ENCODE measurements at places on chromosomes 16 and 17.

DNA sequence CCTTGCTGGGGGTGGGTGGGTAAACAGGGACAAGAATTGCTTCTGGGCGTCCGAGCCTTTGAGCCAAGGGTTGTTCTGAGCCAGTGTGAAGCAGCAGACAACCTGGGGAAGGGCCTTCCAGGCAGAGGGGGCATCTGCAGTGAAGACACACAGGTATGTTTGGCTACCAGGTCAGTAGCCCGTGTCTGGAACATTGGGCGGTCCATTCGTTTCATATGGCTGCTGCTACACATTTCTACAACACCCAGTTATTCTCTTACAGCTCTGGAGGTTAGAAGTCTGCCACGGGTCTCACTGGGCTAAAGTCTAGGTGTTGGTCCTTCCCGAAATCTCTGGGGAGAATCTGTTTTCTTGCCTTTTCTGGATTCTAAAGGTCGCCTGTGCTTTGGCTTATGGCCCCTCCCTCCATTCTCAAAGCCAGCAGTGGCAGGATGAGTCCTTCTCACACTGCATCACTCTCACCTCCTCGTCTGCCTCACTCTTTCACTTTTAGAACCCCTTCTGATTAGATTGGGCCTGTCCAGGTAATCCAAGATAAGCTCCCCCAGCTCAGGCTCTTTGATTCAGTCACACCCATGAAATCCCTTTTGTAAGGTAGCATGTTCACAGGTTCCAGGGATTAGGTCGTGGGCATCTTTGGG lies 136.1 kb downstream of the CLEC16A start:
- no peak for DNase-seq

- no peak for DNase-seq
Observed at GRCh38 chr16:55943267-55943666, 68.1 kb upstream of the CES5A start.

DNA sequence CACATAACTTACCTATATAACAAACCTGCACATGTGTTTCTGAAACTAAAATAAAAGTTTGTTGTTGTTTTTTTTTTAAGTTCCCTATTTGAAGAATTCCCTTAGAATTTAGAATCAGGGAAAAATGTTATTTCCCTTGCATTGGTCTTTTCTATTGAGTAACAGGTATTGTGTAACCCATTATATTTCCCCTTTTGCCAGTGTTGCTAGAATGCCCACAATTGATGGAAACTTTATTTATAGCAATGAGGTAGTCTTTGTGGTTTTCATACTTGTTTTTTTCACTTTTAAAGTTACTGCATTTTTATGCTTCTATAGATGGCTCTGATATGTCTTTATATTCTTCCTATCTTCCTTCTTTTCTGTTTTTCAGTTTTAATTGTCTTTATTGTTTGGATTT lies 3.9 kb downstream of the NLRP1 start:
- peak; percentile 95 for DNase-seq

GRCh38 chr17:17325228-17325627 lies 22.1 kb downstream of the NT5M start:
- DNase-seq: no peak

DNA sequence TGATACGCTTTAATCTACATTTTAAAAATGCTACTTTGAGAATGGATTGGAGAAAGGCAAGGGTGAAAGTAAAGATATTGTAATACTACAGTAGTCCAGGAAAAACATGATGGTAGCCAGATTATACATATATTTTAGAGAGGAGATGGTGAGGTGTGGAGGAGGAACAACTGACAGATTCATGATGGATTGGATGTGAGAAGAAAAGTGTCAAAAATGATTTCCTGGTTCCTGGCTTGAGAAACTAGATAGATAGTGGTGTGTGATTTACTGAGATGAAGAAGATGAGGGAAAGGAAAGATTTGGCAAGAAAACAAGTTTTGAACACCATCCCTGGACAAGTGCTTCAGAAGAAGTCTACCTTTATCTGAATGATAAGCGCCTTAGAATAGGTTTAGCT lies 80.5 kb downstream of the CHD9 start:
- no peak for DNase-seq

GRCh38 chr17:47810901-47811635 lies 10.5 kb downstream of the OSBPL7 start:
- DNase-seq: no peak

DNA sequence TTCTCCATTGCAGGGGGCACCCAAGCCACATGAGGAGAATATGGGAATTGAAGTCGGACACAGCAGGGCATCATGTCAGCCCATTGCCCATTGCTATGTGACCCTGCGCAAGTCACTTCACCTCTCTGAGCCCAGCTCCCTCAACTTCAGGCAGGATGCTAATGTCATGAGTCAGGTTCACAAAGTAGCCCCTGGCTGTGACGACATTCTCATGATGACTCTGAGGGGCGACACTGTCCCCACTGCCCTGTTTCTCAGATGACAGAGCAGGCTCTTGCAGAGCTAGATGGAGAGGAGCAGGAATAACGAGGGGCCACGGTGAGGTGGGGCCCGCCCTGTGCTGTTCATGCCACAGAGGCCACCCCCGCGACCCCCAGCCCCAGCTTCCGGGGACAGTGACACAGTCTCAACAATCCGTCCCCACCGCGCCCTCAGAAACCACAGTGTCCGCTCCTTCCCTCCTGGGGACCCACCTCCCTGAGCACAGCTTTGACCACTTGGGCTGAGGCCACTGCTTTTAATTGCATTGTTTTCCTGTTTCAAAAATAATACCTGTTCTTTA lies 13.2 kb upstream of the ZNF469 start:
- no peak for DNase-seq

GRCh38 chr16:63596716-63597115 lies 1525.1 kb downstream of the CDH11 start:
- DNase-seq: no peak

- no peak for DNase-seq
Observed at GRCh38 chr16:72715267-72715666, 332.7 kb downstream of the ZFHX3 start.

- no peak for DNase-seq
Observed at GRCh38 chr16:12210925-12211869, 234.7 kb downstream of the SNX29 start.

DNA sequence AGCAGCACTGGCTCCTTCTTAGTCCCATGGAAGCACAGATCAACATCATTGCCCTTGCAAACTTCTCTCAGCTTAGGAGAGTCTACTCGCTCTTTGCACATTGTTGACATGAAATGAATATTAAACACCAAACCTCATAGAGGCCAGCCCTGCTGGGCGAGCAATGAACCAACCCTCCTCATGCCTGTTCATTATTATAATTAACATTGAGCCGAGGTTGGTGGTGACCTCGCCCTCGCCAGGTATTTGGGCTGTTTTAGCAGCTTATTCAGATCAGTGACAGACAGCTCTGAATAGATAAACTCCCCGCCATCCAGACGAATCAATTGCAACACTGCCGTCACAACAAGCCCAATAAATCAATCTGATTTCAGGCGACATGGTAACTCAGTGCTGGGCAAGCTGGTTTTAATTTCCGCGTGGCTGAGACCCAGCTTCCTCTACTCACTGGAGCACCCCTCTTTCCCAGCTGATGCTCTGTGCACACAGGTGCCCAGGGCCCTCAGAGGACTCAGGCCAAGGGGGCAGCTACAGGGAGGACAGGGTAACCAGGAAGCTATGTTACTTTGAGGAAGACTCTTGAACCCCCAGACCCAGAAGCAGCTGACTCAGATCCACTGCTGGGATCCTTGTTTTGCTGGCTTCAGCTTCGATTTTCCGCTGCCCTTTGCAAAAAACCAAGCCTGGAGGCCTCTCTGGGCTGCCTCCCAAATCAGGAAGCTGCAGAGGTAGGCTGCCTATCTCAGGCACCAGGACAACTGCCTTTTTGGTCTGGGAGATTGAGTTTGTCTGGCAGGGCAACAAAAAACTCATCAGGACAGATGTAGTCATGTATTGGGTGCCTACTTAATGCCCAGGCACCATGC lies 10.7 kb upstream of the SEZ6 start:
- no peak for DNase-seq

DNA sequence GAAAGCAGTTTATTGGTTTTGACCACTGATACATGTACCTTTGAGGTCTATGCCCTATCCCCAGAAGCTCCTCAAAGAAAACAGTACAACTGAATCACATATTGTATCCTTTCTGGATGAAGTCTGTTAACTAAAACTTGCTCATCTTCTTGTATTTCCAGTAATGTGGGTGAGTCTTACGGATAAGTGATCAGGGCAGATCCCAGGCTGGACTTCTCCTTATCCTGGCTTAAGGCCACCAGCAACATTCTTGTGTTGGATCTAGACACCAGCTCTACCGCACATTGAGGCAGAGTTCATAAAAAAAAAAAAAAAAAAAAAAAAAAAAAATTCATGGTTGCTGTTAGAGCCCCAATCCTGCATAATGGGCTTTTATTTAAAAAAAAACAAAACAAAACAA lies 536.7 kb upstream of the HSBP1 start:
- no peak for DNase-seq

DNA sequence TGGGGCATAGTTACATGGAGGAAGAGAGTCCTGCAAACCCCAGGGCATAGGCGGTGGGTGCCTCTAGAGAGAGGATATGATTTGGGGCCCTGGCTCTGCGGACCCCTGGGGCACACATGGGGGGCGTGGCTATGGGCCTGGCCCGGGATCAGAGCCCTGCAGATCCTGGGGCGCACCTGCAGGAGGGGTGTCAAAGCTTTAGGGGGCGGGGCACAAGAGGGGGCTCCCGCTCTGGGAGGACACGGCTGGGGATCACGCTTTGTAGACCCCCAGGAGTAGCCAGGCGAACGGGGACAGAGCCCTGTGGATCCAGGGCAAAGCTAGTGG lies 497 bp downstream of the BCL7C start:
- no peak for DNase-seq

GRCh38 chr16:22763437-22764080 lies 50.4 kb upstream of the HS3ST2 start:
- peak; percentile 6 for DNase-seq

DNA sequence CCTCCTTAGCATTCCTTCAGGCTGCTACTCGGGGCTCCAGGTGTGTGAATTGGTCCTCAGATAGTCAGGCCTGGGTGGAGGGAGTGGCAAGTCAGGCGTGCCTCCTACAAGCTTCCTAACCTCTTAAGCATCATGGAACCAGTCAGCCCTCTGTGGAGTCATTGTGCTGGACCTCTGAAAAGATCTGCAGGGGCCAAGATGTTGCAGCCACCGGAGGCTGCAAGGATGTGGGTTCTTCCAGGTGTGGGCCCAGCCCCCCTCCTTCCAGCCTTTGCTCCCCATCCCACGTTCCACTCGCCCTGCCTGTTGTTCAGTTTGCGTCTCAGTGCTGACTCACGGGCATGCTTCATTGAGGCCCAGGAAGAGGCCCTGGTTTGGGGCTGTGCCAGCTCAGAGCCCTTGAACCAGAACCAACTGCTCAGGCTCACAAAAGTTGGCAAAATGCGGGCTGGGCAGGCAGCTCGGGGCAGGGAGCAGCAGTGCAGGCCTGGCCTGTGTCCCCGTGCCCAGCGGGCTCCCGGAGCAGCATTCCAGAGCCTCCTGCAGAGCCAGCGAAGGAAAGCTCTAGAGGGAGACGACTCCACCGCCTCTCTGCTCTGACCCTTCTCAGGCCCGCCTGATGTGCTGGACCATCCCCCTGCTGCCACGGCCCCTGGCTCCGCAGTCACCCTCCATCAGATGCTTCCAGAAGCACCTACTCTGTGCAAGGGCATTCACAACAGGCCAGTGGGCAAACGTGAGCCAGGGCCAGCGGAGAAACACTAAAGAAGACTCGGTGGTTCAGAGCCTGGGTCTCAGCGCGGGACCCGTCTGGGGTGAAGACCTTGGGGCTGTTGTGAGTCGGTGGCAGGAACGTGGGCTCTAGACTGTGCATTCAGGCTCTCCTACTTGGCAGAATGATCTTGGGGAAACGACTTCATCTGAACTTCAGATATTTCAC lies 7.5 kb downstream of the LDHD start:
- DNase-seq: peak; percentile 78

- DNase-seq: no peak
Observed at GRCh38 chr17:72766761-72767356, 325.6 kb downstream of the SLC39A11 start.

DNA sequence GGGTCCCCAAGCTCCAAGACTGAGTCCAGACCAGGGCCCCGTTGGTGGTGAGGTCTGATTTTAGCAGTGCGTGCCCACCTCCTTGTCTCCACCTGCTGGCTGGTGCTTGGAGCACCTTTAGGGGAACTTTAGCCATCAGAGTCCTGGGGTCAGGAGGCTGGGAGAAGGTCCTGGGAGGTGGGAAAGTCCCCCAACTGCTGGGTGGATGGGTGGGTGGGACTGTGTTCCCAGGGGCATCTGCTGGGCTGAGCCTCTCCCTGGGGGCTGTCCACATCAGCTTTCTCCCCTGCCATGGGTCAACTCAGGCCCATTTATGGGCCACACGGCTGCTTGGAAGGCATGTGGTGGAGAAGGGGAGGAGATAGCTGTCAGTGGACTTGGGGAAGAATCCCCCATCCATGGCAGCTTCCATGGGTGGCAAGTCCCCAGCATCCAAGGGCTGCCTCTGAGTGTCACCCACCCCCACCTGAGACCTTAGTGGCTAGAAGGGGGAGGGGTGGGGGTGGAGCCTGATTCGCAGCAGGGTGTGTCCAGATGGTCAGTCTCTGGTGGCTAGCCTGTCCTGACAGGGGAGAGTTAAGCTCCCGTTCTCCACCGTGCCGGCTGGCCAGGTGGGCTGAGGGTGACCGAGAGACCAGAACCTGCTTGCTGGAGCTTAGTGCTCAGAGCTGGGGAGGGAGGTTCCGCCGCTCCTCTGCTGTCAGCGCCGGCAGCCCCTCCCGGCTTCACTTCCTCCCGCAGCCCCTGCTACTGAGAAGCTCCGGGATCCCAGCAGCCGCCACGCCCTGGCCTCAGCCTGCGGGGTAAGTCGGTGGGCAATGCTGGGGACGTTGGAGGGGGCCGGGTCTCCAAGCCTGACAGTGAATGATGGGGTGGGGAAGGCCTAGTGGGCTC lies at the start of gene TRPV2:
Gene TRPV2 (plus strand): TSS at position 541 of the 894 bp plus-strand sequence. CDS start 2,098 bp downstream, outside the sequence.
- peak; percentile 43 for DNase-seq

- DNase-seq: no peak
Observed at GRCh38 chr17:37233036-37233435, 142.7 kb upstream of the C17orf78 start.

DNA sequence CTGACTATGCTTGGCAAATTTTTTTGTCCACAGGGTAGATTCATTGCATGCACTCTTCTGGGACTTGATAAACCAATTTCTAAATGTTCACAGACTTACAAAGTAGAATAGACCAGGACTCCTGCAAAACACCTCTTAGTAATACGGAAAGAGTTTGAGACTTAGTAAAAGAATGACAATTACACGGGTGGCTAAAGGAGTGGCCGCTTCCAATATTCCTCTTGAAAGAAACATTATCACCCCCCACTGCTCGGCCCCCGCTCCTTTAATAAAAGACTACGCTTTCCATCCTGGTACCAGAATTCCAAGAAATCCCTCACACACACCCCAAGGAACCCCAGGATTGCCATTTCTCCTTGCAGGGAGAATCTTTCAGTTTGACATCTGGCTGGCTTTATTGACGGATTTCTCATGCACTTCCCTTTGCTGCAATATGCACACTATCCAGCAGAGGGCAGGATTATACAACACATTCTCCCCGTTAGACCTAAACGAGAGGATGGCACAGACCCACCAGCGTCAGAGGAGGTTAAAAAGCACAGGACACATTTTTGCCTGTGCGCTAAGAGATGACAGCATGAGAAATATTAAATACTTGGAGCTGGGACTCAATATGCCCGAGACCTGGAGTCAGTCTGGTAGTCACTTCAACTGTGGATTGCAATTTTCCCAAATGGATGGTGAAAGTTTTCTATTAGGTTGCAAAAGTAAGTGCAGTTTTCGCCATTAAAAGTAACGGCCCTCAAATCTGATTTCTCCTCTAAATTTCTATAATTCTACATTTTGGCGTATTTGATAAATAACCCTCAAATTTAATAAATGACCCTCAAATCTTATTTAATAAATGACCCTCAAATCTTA lies 46.6 kb upstream of the NUDT7 start:
- peak; percentile 80 for DNase-seq

All from suppressor macrophage treated with lipopolysaccharide for 1 hour (primary cell).